ENCODE measurements at places on chromosomes 11 and 22.

GRCh38 chr11:37107415-37107814 lies 509.4 kb upstream of the RAG2 start:
- DNase-seq, result no peak

DNA sequence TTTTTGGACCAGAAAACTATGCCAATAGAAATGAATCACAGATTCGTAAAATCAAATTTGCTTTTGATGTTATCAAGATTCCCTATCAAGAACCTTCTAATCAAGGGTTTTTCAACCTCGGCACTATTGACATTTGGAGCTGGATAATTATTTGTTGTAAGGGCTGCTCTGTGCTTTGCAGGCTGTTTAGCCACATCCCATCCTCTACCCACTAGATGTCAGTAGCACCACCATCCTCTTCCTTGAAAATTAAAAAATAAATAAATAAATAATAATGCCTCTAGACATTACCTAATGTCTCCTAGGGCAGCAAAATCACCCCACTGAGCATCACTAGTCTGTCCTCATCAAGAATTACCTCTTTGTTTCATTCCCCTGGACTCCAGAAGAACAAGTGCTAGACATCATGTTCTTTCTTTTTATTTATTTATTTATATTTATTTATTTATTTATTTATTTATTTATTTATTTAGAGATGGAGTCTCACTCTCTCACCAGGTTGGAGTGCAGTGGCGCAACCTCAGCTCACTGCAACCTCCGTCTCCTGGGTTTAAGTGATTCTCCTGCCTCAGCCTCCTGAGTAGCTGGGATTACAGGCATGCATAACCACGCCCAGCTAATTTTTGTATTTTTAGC lies 744.7 kb downstream of the KCNA4 start:
- no peak for DNase-seq

DNA sequence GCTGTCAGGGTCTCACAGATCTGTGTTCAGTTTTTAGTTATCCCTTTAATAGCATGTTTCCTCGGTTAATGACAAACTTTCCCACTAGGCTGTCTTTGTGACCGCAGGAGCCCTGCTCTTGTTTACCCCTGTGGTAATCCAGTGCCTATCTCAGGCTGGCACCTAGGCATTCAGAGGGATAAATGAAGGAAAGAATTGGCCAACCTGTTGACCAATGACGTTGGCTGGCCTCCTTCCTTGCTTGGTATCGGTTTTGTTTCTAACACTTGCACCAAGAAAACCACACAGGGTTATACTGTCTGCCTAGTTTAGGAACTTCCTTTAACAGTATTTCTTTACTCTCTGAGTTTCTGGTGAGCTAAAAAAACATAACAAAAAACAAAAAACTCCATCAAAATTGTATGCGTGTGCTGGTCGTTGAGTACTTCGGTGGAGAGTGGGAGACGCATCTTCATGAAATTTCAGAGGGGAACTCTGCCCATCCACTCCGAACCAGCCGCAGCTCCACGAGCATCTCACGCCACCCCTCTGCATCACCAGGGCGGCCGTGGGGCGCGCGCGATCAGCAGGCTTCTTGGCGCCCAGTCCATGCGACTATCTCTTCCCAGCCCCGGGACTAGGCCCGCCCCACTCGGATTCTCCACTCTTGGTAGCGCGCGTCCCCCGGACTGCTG lies 563 bp upstream of the ENDOD1 start:
- DNase-seq, result no peak

DNA sequence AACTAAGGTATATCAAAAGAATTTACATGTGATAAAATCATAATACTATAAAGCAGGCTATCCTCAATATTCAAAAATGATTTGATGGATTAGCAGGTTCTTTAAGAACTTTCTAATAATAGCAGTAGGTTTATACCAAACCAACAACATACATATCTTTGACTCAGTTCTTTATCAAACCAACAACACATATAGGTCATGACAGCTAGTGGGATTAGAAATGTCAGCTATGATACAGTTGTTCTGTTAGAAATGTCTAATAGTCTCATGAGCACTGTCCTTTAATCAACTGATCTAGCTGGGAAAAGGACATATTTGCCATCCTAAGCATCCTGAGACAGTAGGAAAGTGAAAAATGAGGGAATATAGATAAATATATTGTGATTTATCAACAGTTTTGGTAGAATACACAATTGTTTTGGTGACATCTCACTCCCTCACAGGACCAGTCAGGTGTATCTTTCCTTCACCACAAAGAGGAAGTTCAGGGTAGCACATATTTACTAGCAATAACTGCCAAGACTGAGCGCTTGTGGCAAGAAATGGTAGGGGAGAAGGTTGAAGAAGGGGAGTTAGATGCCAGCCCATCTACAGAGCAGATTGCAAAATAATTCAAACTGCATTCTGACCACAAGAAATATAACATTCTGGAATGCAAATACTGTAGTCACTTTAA lies 90.8 kb upstream of the APOA1 start:
- peak; percentile 36 for DNase-seq

DNA sequence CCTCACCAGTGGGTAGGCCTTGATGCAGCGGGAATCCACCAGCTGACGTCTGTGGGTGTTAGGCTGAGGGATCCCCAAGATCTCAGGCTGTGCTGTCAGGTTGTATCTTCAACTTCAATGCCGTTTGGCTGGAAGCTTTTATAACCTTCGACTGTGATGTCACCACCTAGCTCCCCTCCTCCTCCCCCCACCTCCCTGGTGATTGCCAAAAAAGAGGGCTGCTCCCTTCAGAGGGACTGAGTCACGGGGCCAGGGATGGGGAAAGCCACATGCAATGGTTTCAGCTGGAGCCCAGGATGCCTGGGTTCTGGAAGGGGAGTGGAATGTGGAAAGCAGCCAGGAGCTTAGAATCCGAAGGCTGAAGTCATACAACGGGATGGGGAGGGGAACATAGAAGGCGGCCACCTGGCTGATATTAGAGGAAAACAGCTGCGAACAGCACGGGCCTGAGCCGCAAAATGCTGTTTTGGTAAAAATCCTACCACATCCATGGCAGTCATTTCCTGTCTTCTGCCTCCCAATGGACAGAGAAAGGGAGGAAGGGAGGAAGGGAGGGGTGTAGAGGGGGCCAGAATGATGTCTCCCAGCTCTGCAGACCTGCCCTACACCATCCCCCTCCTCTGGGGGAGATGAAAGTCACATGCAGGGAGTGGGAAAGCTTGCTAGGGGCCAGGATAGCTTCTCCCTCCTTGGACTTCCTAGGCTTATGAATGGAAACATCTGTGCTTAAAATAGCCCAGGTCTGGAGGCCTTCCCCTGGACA lies at the start of gene LRRN4CL:
Gene LRRN4CL, minus strand, starts transcription at position 110 of the 763 bp plus-strand sequence. CDS start 1,022 bp downstream, outside the sequence.
- DNase-seq, result peak; percentile 36

GRCh38 chr11:70828593-70829082 lies 423.7 kb downstream of the SHANK2 start:
- DNase-seq, result no peak

DNA sequence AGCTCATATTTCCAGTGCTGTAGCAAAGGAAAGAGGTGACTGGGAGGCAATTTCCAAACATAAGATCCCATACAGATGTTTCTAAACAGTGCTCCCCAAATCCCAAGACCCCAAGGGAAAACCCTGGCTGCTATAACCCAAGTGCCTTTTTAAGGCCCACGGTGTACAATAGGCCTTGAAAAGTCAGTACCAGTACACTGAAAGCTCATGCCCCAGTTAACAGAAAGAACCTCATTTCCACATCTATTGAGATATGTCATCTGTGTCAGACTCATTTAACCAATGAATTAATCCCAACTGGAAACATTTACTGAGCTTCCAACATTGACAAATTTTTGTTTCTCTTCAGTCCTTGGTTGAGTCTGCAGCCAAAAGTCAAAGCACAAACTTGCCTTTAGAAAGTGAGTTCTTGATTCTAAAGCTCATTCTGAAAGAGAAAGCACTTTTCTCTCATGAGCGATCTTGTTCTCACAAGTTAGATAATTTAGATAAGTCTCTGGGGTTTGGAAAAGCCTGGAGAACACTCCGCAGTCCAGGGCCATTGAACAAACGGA lies 239.8 kb upstream of the ARHGAP20 start:
- no peak for DNase-seq

GRCh38 chr11:112315057-112315720 lies 54.5 kb upstream of the PLET1 start:
- no peak for DNase-seq

- DNase-seq, result peak; percentile 6
Observed at GRCh38 chr11:19679952-19680828, 32.4 kb upstream of the NAV2 start.

DNA sequence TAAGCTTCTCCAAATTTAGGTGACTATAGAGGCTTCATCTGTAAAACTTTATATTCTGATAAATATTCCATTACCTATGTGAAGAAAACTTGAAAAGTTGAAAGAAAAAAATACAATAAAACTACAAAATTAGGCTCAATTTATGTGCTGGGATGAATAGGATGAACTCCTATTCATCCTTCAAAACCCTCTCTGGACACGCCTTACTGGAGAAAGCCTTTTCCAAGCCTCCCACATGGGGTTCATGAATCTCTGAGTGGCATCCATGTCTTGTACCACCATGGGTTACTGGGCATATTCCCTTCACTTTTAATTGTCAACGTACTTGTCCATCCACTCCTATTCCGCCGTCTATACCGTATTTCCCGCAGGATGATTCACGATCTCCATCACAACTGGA lies 55.7 kb downstream of the MN1 start:
- no peak for DNase-seq

DNA sequence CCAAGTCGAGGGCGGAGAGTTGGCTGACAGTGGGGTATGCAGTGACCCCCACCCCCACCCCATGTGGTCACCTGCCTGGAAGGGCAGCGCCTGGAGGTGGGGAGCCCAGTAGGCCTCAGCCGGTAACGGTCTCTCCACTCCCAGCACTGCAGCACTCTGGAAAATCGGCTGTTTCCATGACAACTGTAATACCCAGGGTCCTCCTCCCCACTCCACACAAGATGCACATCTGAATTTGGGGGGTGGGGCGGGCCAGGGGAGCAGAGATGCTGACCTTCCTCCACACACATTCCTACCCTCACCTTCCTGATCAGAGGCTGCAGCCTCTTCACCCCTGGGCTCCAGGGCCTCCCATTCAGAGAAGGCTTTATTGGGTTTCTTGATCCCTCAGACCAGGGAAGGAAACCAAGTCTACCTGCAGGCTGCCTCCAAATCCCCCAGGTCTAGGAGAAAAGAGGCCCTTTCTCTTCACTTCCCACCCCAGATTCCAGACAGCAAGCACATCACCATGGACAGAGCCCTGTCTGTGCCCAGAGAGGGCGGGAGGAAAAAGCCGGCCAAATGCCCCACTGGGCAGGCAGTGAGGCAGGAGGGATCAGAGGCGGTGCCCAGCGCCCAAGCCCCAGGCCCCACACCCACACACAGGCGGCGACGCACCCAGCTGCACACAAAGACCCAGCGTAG lies 46.5 kb downstream of the SLC22A12 start:
- DNase-seq, result no peak

GRCh38 chr11:44988981-44989635 lies 38.4 kb upstream of the TP53I11 start:
- no peak for DNase-seq

DNA sequence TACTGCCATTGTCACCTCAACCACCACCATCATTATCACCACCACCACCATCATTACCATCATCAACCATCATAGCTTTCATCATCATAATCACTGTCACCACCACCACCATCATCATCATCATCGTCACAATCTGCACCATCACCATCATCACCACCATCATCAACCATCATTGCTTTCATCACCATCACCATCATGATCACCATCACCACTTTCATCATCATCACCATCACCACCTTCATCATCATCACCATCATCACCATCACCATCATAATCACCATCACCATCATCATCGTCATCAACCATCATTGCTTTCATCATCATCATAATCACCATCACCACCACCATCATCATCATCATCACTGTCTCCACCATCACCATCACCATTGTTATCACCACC lies 8.7 kb upstream of the OSBPL5 start:
- no peak for DNase-seq

GRCh38 chr11:122097419-122098001 lies 18.5 kb downstream of the BLID start:
- no peak for DNase-seq

DNA sequence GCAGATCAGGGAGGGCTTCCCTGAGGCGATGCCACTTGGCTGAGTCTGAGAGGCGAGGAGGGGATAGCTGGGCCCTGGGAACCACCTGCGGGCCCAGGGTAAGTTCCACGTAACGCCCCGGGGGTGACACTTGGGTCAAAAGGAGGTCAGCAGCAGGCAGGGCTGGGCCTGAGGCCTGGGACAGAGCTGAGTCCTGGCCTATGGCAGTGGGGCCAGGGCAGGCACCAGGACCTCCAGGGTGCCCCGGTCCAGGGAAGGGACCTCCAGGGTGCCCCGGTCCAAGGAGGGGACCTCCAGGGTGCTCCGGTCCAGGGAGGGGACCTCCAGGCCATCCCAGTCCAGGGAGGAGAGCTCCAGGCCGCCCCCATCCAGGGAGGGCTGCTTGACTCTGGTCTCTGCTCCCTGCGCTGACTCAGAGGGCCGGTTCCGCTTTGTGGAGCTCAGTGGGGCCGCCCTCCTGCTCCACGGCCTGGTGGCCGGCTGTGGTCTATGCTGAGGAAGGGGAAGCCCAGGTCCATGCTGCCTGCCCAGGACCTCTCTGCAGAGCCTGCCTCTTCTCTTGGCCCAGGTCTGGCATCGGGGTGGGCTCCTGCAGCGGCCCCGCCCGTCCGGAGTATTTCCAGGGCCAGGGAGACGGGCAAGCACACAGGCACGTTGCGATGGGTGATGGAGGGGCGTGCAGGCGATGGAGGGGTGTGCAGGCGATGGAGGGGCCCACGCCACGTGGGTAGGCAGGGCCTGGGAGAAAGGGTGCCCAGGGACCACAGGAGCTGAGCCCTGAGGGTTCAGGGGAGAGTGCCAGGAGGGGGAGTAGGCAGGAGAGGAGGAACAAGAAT lies 19.5 kb upstream of the WNT7B start:
- no peak for DNase-seq

GRCh38 chr11:33376331-33377310 lies 119.4 kb downstream of the HIPK3 start:
- peak; percentile 53 for DNase-seq

GRCh38 chr11:60971520-60971919 lies at the start of gene CD6:
TSS of gene CD6 (plus strand) at chr11:60971680. CDS start at chr11:60971866, 186 bp downstream.
- no peak for DNase-seq

DNA sequence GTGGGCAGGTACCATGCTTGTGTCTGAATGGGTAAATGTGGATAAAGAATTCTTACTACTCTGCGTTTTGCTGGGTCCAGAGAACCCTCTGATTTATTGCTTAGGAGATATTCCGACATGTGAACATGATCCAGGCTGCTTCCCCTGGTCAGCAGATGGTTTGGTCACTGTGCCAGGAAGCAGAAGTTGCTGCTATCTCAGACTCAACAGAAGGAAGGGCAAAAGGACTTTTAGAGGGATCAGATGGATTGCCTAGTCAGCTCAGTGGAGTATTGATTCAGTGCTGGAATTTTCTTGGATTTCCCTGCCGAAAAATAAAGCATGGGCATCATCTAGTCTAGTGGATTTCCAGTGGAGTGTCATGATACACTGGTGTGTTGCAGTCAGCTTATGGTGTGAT lies 440.1 kb downstream of the NTM start:
- no peak for DNase-seq

DNA sequence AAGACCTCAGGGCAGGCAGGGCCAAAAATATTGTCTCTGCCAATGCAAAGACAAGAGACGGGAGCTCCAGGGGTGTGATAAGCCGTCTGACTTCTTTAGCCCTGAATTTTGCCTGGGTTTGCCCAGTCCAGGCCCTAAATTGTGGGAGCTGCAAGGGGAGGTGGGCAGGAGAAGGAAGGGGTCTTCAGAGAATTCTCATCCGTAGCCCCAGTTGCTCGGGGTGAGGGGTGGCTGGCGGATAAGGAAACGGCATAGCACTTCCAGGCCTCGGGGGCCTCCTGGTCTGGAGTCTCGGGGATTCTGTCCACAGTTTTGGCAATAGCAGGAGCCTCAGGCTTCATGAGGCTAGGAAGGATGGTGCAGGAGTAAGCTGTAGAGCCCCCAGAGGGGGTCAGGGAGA lies 7.4 kb downstream of the CD5 start:
- DNase-seq, result no peak
